Hepatocyte (in vitro differentiated cells): ENCODE measurements at places on chromosomes 4 and X. TPM values are rescaled to one million over a fixed set of nuclear protein-coding genes. Genes with fewer than 3 reads are reported as not detected.

- no peaks in the 10 kb centered on the region for H3K36me3 ChIP-seq
- no peak overlapping the region for H3K4me3 ChIP-seq
- DNase-seq = no peak
- H3K27ac ChIP-seq = no peak overlapping the region
Measured at GRCh38 chr4:38283724-38284123, 323.5 kb downstream of the PTTG2 start.

GRCh38 chr4:85938062-85938461 is 421.8 kb downstream of the MAPK10 start:
- H3K4me1 ChIP-seq = peaks cover under 1% of the 10 kb centered on the region
- DNase-seq = no peak
- no peaks in the 10 kb centered on the region for H3K27me3 ChIP-seq
- no peak overlapping the region for H3K4me3 ChIP-seq
- H3K36me3 ChIP-seq = no peaks in the 10 kb centered on the region

- H3K4me3 ChIP-seq = no peak overlapping the region
- H3K27me3 ChIP-seq = no peaks in the 10 kb centered on the region
- H3K27ac ChIP-seq = no peak overlapping the region
- peaks cover 6% of the 10 kb centered on the region for H3K4me1 ChIP-seq
Measured at GRCh38 chr4:122854447-122855352, 28.1 kb downstream of the FGF2 start.

GRCh38 chrX:2793752-2794151 is 35.0 kb upstream of the GYG2 start:
- H3K4me1 ChIP-seq = no peaks in the 10 kb centered on the region
- no peak for DNase-seq
- no peak overlapping the region for H3K4me3 ChIP-seq

DNA sequence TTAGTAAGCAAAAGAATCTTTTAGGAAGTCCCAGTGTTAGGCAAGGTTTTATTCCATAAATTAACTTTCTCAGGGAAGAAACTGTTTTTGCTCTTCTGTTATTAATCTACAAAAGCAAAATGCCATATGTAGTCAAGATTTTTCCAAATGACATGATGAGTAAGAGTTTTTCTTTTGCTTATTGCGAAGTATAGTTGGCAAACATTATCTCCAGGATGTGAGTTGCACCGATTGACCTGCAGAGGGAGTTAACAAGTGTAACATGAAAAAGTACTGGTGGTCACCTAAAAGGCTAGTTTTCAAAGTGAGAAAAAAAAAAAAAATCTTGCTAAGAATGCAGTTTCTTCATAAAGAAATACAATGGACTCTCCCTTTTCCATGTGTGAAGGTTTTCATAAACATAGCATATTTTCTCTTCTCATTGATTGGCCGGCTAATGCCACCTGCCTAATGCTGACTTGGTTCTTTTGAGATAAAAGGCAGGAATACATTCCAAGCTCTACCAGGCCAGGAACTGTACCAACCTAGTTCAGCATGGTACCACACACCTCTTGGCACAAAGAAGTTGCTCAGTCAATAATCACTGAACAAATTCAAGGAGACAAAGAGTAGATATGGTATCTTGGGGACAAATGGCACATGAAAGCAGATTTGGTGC is 100.2 kb downstream of the LNX1 start:
- peak; percentile 77 for DNase-seq
- H3K36me3 ChIP-seq = no peaks in the 10 kb centered on the region
- peak overlapping the region; percentile 83 for H3K27ac ChIP-seq
- no peak overlapping the region for H3K4me3 ChIP-seq
- no peaks in the 10 kb centered on the region for H3K4me1 ChIP-seq

- no peak overlapping the region for H3K27ac ChIP-seq
- no peaks in the 10 kb centered on the region for H3K4me1 ChIP-seq
- DNase-seq = no peak
- no peak overlapping the region for H3K4me3 ChIP-seq
Measured at GRCh38 chr4:99630857-99631360, 26.7 kb downstream of the C4orf54 start.

DNA sequence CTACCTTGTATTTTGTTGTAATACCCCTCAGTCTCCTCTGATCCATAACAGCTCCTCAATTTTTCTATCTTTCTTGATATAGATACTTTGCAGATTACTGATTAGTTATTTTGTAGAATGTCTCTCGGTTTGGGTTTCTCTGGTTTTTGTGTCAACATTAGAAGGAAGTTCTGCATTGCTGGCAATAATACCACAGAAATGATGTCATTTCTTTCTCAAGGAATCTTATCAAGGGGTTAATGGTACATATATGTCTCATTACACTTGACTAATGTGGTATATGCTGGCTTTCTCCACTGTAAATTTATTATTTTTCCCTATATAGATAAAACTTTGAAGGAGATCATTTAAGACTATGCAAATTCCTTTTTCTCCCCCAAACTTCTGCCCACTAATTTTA is 183.6 kb upstream of the DKK2 start:
- H3K4me3 ChIP-seq = no peak overlapping the region
- H3K36me3 ChIP-seq = no peaks in the 10 kb centered on the region
- no peak overlapping the region for H3K27ac ChIP-seq
- no peak for DNase-seq
- no peaks in the 10 kb centered on the region for H3K27me3 ChIP-seq

- H3K27ac ChIP-seq = peak overlapping the region; percentile 77
- H3K4me1 ChIP-seq = no peaks in the 10 kb centered on the region
- H3K4me3 ChIP-seq = no peak overlapping the region
- H3K36me3 ChIP-seq = no peaks in the 10 kb centered on the region
- no peak for DNase-seq
- no peaks in the 10 kb centered on the region for H3K27me3 ChIP-seq
Measured at GRCh38 chrX:74250574-74250973, 53.4 kb upstream of the ZCCHC13 start.

GRCh38 chrX:78931814-78932213 is 13.4 kb upstream of the P2RY10 start:
- H3K27ac ChIP-seq = no peak overlapping the region
- H3K4me1 ChIP-seq = no peaks in the 10 kb centered on the region
- no peak overlapping the region for H3K4me3 ChIP-seq
- no peak for DNase-seq
- H3K27me3 ChIP-seq = no peaks in the 10 kb centered on the region

GRCh38 chr4:162409048-162409447 is 245.2 kb upstream of the FSTL5 start:
- H3K27ac ChIP-seq = no peak overlapping the region
- H3K27me3 ChIP-seq = no peaks in the 10 kb centered on the region
- no peak for DNase-seq
- no peak overlapping the region for H3K4me3 ChIP-seq
- H3K4me1 ChIP-seq = peaks cover 6% of the 10 kb centered on the region
- no peaks in the 10 kb centered on the region for H3K36me3 ChIP-seq

DNA sequence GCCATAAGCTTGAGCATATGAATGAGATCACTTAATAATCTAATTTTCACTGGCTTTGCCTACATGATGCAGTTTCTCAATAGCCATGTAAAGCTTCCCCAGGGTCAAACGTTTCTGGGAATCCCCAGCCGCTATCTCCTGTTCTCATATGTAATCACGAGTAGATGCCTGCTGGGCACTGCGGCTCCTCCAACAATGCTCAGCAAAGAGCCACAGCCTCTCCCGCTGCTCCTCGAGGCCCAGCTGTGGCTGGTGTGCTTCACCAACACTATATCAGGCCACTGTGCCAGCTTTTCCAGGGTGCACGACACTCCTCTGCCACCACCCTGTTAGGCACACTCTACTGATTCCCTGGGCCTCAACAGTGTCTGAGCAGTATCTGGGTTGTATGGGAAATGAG is 78.3 kb upstream of the RASGEF1B start:
- no peak overlapping the region for H3K27ac ChIP-seq
- no peaks in the 10 kb centered on the region for H3K27me3 ChIP-seq
- DNase-seq = no peak
- H3K36me3 ChIP-seq = no peaks in the 10 kb centered on the region

DNA sequence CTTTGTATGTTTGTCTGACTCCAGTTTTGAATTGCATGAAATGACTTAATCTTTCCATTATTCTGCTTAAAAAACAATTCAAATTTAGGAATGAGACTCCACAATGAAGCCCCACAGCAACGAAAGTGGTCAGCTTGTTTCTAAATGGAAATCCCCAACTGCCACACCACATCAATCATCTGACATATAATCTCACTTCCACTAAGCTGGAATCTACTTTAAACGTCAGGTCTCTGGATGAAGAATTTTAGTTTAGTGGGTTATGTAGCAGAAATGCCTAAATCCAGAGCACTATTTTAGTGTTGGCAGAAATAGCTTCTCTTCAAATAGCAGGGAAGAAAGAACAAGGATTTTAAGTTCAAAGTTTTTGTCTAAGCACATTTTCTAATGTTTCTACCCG is 1.7 kb upstream of the BMP2K start:
- no peak overlapping the region for H3K4me3 ChIP-seq
- peak overlapping the region; percentile 100 for H3K27ac ChIP-seq
- DNase-seq = no peak
- peaks cover 13% of the 10 kb centered on the region for H3K4me1 ChIP-seq

GRCh38 chr4:1048773-1049590 is 37.6 kb downstream of the FGFRL1 start:
- H3K27me3 ChIP-seq = peaks cover 11% of the 10 kb centered on the region
- DNase-seq = no peak
- no peaks in the 10 kb centered on the region for H3K36me3 ChIP-seq
- no peak overlapping the region for H3K4me3 ChIP-seq

DNA sequence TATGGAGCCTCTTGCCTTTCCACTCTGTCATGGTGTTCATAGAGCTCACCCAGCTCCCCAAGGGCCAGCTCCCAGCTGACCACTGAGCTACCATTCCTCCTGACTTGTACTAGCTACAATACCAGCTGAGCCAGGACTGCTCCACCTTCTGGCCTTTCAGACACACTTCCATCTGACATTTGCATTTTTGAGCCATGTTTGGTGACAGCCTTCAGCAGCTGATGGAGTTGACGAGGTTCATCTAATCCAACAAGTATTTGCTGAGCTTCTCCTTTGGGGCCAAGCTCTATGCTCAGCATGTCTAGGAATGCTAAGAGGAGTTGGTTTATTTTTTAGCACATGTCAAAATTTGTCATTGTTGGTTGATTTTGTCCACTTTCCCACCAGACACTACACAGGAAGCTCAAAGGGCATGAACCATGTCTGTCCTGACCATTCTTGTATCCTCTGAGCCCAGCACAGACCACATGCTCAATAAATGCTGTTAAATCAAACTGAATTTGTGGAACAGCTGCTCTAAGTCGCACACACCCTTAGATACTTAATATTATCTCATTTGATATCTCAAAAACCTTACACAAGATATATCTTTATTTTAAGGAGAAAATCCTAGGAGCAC is 142.6 kb upstream of the PPARGC1A start:
- H3K36me3 ChIP-seq = no peaks in the 10 kb centered on the region
- H3K4me1 ChIP-seq = no peaks in the 10 kb centered on the region
- H3K27ac ChIP-seq = no peak overlapping the region
- H3K4me3 ChIP-seq = no peak overlapping the region
- H3K27me3 ChIP-seq = no peaks in the 10 kb centered on the region

DNA sequence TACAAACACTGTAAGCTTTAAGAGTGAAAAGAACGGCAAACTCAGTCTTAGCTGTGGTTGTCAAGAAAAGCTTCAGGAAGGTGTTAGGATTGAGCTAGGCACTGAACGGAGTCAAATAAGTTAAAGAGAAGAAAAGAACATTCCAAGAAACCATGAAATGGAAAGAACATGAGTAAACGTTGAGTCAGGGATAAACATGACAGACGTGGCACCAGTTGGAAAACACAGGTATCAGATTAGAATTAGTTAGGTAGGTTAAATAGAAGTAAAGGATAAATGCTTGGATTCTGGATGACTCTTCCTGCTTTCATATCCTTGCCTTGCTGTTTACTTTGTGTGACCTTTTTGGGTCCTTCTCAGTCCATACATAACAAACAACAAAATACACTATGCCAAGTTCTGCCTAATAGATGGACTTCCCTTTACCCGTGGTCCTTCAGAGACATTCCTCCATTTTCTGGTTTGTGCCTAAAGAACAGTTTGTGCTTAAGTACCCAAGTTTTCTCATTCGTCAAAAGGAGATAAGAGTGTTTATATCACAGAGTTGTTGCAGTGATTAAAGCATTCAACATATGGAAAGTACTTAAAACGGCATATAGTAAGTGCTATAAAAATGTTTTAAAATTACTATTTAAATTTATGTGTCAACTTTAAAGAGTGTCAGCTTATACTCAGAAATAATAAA is 446.9 kb downstream of the TMA16 start:
- H3K27me3 ChIP-seq = no peaks in the 10 kb centered on the region
- DNase-seq = no peak
- H3K4me3 ChIP-seq = no peak overlapping the region
- no peak overlapping the region for H3K27ac ChIP-seq
- no peaks in the 10 kb centered on the region for H3K4me1 ChIP-seq
- H3K36me3 ChIP-seq = no peaks in the 10 kb centered on the region

- H3K4me3 ChIP-seq = no peak overlapping the region
- H3K27ac ChIP-seq = no peak overlapping the region
- H3K27me3 ChIP-seq = no peaks in the 10 kb centered on the region
- DNase-seq = no peak
- no peaks in the 10 kb centered on the region for H3K4me1 ChIP-seq
- no peaks in the 10 kb centered on the region for H3K36me3 ChIP-seq
Measured at GRCh38 chr4:87677731-87678130, 27.7 kb downstream of the DMP1 start.

DNA sequence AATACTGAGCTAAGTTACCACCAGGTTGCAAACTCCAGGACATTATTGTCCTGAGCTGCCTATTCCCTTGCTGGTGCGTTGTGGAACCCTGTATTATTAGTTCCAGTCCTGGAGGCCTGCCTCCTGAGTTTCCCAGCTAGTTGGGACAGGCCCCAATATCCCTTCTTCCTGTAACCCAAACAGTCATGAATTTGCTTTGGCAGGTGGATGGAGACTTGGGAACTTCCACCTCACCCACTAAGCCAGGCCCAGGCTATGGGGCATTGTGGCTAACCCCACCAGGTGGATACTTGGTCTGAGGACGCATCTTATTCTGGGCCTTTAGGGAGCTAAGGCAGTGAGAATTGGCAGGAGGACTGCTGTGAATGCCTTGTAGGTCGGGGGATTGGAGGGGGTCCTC is 5.0 kb downstream of the RBM3 start:
- no peak for DNase-seq
- peaks cover 4% of the 10 kb centered on the region for H3K36me3 ChIP-seq
- no peaks in the 10 kb centered on the region for H3K4me1 ChIP-seq
- peak overlapping the region; percentile 31 for H3K27ac ChIP-seq
- H3K4me3 ChIP-seq = no peak overlapping the region
- no peaks in the 10 kb centered on the region for H3K27me3 ChIP-seq

Gene PRSS12
- 14.4 and 20.0 TPM in 2 replicates for total RNA-seq

DNA sequence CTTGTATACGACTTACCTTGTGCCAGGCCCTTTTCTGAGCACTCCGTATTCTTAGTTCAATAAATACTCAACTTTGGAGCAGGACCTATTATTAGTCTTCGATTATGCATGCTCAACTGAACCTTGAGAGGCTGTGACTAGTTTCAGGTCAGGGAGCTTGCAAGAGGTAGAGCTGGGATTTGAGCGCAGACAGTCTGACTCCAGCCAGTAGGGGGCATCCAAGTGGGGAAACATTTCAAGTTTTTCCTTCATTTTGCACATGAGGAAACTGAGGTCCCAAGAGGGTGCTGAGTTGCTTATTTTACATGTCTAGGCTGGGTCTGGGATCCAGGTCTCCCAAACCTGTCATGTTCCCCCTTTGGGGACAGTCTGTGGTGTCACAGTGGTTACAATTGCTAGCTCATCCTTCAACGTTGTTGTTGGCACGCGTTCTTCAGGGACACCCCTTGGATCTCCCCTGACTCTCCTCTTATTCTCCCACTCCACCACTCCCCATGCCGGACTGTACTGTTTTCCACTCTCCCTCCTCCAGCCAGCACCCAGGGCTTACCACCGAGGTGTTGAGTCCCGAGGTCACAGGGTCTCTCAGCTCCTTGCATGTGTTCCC is 6.7 kb upstream of the PRICKLE3 start:
- H3K27ac ChIP-seq = no peak overlapping the region
- H3K27me3 ChIP-seq = no peaks in the 10 kb centered on the region
- H3K4me3 ChIP-seq = no peak overlapping the region
- H3K4me1 ChIP-seq = no peaks in the 10 kb centered on the region
- no peak for DNase-seq
